Stimulated activated CD8-positive, alpha-beta memory T cell treated with anti-CD3 and anti-CD28 coated beads, Interleukin-4, amount 100 ng/mL, for 4 hours (primary cell): ENCODE measurements at places on chromosomes 4 and X.

GRCh38 chrX:103503853-103504207, 15.5 kb downstream of the RAB40A start:
- DNase-seq, result no peak

DNA sequence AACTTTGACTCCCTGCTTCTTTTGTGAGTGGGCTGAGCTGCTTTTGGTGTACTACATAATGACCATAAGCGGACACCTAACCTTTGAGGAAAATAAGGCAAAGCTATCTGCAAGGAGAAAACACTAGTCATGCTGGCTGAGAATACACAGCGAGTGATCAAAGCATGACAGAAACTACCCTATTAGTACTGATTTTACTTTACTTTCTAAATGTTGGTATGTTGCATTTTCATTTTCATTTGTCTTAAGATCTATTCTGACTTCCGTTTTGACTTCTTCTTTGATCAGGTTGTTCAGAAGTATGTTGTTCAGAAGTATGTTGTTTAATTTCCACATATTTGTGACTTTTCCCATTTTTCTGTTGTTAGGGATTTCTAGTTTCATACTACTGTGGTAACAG, 361.1 kb downstream of the TRAM1L1 start:
- no peak for DNase-seq

DNA sequence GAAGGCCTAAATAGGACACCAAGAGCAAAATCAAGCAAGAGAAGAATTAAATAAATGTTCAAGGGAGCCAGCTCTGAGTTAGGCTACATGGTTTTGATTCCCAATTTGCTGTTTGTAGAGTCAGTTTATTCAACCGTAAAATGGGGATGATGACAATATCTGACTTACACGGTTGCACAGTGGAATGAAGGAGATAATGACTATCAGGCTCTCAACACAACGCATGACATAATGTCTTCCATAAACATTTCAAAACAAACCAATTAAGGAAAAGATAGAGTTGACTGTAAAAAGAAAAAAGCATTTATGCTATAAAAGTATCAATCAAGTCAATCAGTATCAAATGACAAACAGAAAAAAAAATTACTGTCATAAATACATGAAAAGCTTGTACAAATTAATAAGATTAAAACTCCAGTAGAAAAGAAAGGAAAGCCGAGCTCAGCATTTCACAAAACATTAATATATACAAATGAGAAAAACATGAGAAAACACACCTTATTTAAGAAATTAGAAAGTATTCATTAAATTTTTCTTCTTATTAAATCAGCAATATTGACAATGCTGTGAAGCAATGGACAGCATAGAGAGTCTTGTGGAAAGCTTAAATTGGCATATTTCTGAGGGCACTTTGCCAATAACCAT, 179.0 kb downstream of the SCFD2 start:
- no peak for DNase-seq

- DNase-seq, result no peak
Measured at GRCh38 chr4:41692717-41693345, 55.7 kb downstream of the PHOX2B start.

DNA sequence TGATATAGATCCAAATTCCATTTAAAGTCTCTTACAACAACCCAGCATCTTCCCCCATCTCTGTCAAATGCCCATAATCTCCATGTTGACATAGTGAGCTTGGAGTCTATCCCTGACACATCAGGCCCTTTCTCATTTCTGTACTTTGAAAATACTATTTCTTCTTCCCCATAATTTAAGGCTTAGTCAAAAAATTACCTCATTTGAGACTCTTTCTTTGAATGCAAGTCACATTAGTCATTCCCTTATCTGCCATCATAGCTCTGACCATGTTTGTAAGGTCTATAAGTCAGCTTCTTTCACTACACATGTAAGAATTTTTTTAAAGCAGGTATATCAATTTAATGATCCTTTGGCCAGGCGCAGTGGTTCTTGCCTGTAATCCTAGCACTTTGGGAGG, 99.9 kb downstream of the DDX60 start:
- no peak for DNase-seq
